Islet precursor cell (in vitro differentiated cells): ENCODE measurements at places on chromosomes 2 and 18.

DNA sequence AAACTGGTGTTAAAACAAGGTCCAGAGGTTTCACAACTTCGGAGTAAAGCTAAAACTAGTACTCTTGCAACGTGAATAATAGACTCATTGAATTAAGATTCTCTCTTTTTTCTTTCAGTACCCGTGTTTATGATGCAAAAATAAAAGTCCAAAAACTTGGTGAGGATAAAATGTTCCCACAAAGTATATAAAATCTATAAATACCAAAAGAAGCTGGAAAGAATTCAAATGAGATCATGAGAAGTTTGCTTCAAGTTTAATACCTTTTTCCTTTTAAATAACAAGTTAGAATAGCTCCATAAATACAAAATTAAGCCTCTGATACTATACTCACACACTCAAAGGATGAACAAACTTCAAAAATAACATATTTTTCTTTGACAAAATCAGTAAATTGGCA is 34.0 kb downstream of the METTL4 start:
- no peak for DNase-seq

DNA sequence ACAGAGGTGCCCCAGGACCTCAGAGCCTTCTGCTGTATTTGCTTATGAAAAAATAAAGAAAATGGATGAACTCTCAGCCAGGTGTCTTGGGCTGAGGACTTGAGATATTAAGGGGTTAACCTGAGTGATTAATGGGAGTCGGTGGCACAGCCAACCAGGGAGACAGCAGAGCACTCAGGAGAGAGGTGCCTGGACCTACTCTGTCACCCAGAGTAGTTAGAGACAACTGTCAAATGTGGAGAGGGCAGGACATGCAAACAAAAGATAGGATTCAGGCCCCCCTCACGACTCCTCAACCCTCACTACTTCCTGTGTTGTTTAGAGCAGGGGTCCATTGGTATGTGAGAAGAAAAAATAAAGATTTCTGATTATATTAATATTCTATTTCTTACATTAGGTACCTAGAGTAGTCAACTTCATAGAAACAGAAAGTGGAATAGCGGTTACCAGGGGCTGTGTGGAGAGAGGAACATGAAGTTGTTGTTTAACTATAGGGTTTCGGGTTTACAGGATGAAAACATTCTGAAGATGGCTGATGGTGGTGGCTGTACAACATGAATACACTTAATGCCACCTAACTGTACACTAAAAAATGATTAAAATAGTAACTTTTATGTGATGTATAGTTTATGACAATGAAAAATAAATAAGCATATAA is 28.6 kb upstream of the CETN1 start:
- no peak for DNase-seq

- DNase-seq = peak; percentile 67
These were observed 1583.2 kb downstream of the SUCLG1 start for GRCh38 chr2:82875858-82876257.

DNA sequence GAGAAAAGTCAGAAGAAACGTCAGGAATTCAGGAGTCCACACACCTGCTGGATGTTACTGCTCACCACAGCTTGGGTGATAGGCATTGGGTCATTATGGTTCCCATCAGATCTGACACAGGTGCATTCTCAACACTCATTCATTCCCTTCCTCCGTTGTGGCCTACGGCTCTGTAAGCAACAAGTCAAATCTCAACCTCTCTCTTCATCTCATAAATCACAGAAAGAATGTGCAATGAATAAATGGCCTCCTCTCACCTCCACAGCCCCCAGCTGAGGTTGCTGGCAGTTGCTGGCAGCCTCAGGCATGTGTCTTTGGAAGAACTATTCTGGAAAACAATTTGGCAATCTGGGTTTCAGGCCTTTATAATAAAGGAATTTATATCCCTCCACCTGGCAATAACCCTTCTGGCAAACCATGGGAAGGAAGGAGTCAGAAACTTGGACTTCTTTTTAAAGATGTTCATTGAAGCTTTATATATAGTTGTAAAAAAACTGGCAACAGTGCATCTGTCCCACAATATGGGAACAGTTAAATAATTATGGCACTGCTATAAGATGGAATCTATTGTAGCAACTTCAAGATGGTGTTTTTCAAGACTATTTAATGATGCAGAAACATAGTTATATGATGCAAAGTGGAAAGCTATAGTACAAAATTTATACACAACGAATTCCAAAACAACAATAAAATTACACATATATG is 175.4 kb downstream of the ANAPC1 start:
- DNase-seq = peak; percentile 44

DNA sequence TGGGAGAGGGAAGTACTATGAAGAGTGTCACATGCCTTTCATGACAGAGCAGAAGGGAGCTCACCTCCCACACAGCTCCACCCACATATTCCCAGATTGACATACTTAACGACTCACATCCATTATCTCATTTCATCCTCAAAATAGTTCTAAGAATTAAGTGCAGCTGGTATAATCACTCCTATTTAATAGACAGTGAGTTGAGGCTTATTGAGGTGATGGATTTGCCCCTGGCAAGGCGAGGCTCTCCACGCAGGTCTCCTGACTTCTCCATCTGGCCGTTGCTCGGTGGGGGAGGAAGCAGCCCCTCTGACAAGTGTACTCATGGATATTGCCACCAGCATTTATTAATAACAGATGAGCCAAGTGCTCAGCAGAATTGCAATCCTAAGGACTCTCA is 81.4 kb downstream of the TGOLN2 start:
- DNase-seq = no peak

GRCh38 chr2:112566104-112566503 is 18.3 kb upstream of the CHCHD5 start:
- no peak for DNase-seq

- peak; percentile 24 for DNase-seq
These were observed 206.0 kb downstream of the AGPS start for GRCh38 chr2:177598326-177599138.

- DNase-seq = peak; percentile 52
These were observed 14.8 kb upstream of the MLPH start for GRCh38 chr2:237472187-237472712.

DNA sequence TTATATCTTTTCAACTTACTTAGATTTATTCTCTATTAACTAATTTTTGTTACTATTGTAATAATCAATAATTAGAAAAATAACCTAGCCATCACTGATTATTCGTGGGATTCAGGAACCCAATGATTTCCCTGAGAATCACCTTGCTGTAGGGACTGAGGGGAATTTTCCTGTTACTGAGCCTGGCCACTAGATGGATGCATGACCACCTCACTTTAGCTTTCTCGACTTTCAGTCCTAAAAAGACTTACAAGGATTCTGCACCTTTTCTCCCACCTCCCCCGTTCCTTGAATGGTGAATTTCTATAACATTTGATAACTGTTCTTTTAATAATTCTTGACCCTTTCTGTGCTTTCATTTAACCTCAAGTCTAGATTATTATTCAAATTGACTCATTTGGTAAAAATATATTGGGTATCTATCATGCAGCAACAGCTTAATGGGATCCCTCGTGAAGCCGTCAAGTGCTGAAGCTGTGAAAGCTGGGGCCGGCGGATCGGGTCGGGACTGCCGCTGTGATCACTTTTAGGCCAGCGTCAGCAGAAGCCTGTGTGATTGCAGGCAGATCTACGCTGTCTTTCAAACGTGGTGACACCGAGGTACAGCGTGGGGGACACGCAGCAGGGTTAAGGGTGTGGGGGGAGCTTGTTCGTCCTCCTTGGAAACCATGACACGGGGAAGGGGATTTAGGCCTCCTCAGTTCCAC is 38.8 kb upstream of the TMEM18 start:
- DNase-seq = no peak

GRCh38 chr2:100228415-100228814 is 86.0 kb upstream of the AFF3 start:
- no peak for DNase-seq

- no peak for DNase-seq
These were observed 20.8 kb downstream of the PXDN start for GRCh38 chr2:1723397-1724042.
